ENCODE measurements at places on chromosomes 4 and X.

DNA sequence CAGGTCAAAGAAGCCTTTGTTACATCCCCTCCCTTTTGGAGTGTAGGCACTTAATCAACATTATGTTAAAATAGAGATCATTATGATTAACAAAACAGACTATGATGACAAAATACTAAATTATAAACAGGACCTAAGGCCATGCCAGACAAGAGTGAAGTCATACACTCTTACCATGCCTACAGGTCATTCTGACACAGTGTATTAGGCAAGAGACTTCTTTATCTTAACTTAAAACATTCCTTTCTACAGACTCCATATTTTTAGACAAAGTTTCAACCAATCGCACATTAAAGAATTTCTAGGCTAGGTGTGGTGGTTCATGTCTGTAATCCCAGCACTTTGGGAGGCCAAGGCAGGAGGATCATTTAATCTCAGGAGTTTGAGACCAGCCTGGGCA, 128.6 kb upstream of the SLC34A2 start:
- no peak for DNase-seq

DNA sequence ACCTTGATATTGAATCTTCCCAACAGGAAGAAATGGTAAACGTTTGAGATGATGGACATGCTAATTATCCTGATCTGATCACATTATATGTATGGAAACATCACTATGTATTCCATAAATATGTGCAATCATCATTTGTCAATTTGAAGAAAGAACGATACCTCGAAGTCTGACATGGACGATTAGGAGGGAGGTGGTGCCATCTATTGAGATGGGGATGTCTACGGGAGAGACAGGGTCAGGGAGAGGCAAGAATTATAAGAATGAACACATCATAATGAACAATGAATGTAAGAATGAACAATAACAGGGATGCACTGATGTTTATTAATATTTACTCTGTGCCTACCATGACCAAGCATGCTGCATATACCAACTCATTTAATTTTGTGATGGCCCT, 93.7 kb upstream of the SOD3 start:
- DNase-seq, result no peak

- no peak for DNase-seq
These were observed 17.1 kb downstream of the HERC3 start for GRCh38 chr4:88609387-88609786.

DNA sequence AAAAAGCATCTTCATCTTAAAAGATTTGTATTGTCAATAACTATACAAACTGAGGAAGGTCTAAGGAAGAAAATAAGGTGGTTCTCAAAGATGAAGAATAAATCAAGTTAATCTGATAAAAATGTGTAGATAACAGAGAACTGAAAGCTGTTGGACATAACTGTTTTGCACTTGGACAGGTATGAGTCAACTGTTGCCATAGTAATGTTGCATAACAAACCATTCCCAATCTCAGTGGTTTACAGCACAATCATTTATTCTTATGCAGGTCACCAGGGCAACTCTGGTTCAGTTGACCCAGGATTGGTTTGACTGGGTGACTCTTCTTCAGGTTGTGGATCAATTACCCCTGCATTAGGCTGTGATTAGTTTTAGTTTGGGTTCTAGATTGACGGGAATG, 2197.7 kb downstream of the ARAP2 start:
- DNase-seq, result no peak

GRCh38 chrX:108298165-108298602, 140.0 kb downstream of the COL4A6 start:
- DNase-seq, result no peak

- peak; percentile 38 for DNase-seq
These were observed 739 bp downstream of the LARP1B start for GRCh38 chr4:128061566-128062536.

DNA sequence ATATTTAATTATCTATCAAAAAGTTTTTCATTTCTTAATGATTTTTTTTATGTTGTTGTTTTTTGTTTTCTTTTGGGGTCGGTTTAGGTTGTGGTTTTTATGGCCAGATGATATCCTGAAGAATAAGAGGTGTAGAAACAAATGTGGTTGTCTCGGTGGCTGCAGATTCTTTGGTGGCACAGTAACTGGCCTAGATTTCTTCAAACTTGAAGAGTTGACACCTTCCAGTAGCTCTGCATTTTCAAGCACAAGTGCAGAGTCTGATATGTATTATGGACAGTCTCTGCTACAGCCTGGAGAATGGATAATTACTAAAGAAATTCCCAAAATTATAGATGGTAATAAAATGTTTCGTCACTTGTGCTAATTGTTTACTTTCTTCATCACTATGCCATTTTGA, 82.6 kb downstream of the BLTP1 start:
- no peak for DNase-seq

- no peak for DNase-seq
These were observed 88.9 kb upstream of the RPL34 start for GRCh38 chr4:108531461-108531860.

DNA sequence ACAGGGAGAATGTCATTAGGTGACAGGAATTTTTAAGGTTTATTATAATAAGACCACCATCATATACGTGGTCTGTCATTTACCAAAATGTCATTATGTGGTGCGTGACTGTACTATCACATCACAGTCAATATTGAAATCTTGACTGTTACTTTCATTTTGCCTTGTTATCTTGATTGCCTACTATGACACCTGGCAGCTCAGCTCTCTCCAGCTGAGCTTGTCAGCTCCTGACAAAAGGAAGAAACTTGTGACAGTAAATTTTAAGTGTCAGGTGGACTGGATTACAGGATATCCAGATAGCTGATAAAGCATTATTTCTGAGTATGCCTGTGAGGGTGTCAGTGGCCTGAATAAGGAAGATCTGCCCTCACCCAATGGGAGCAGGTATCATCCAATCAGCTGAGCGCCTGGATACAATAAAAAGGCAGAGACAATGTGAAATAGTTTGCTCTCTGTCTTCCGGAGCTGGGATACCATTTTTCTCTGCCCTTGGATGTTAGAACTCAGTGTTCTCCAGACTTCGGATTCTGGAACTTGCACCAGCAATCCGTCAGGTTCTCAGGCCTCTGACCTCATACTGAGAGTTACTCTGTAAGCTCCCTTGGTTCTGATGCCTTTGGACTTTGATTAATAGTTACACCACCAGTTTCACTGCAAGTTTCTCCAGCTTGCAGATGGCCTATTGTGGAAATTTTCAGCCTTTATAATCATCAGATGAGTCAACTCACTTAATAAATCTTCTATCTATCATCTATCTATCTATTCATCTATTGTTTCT, 1454.7 kb upstream of the IGFBP7 start:
- no peak for DNase-seq

DNA sequence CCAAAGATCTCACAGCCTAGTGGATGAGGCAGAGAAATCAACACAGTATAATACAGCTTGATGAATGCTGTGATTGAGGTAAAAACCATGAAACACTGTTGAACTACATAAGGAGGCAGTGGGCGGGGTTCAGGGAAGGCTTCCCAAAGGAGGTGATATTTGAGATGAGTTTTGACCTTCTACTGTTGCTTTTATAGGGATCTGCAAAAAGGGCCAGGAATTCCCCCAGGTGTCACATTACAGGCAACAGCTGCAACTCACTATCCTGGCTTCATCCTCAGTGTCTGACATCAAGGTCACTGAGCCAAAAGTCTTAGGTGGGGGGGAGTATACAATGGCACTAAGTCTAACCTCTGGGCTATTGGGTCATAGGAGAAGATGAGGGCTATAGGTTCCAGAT, 185.7 kb upstream of the NRK start:
- DNase-seq, result no peak

- no peak for DNase-seq
These were observed 5.5 kb upstream of the ASMT start for GRCh38 chrX:1609311-1609710.

GRCh38 chrX:119118780-119119395, 8.7 kb downstream of the KIAA1210 start:
- no peak for DNase-seq

DNA sequence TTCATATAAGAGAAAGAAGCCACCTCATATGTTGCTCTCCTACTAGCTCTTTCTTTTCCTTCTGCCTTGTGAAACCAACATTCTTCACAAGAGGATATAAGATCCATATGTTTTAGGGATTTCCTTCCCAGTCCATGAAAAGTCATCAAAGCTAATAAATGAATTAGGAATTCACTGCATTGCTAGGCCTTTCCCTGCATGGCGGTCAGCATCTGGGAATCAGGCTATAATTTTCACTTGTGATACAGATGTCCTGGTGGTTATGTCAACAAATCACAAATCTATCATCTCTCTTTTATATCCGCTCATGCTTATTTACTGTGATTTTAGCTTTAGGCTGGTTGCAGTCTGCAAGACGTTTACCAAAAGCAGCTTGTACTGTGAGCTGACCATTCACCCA, 510.0 kb downstream of the NLGN4X start:
- DNase-seq, result no peak

- no peak for DNase-seq
These were observed 64.8 kb upstream of the RBPJ start for GRCh38 chr4:26255989-26256388.

DNA sequence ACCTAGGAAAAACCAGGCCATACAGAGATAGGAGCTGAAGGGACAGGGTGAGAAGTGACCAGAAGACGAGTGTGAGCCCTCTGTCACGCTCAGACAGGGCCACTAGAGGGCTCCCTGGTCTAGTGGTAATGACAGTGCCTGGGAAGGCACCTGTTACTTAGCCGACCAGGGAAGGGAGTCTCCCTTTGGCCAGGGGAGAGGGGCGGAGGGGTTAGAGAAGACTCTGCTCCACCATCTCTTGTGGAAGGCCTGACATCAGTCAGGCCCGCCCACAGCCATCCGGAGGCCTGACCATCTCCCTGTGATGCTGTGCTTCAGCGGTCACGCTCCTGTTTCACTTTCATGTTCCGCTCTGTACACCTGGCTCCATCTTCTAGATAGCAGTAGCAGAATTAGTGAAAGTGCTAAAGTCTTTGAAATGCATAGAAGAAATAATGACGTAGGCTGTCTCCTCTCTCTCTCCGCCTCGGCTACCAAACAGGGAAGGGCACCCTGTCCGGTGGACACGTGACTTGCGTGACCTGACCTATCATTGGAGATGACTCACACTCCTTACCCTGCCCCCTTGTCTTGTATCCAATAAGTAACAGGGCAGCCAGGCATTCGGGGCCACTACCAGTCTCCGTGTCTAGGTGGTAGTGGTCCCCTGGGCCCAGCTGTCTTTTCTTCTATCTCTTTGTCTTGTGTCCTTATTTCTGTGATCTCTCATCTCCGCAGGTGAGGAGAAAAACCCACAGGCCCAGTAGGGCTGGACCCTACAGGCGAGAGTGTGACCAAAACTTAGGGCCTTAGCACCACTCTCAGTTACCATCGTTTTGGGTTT, 26.7 kb downstream of the HTT-AS start:
- DNase-seq, result peak; percentile 41

DNA sequence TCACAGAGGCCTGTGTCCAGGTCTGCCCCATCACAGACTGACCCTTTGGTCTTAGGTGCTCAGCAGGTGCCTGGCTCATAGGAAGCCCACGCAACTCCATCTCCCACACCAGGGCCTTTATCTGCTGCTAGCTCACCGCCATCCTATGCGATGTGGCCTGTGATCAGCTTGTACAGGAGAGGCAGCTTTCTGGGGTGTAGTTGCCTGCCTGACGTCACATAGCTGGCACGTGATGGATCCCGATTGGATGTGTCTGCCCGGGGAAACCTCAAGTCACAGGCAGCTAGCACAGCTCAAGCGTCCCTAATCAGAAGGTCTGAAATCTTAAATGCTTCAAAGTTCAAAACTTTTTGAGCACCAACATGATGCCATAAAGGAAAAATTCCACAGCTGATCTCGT, 41.2 kb upstream of the CLDN34 start:
- DNase-seq, result no peak

- no peak for DNase-seq
These were observed 294.2 kb downstream of the GRIA2 start for GRCh38 chr4:157514711-157515110.

GRCh38 chr4:43339435-43339834, 446.9 kb downstream of the GRXCR1 start:
- DNase-seq, result no peak

- DNase-seq, result no peak
These were observed 583.8 kb upstream of the GALNT7 start for GRCh38 chr4:172584816-172585215.

- no peak for DNase-seq
These were observed 157.9 kb upstream of the DKK2 start for GRCh38 chr4:107194005-107194404.

- peak; percentile 96 for DNase-seq
These were observed 104.7 kb upstream of the NOCT start for GRCh38 chr4:138910914-138911336.

DNA sequence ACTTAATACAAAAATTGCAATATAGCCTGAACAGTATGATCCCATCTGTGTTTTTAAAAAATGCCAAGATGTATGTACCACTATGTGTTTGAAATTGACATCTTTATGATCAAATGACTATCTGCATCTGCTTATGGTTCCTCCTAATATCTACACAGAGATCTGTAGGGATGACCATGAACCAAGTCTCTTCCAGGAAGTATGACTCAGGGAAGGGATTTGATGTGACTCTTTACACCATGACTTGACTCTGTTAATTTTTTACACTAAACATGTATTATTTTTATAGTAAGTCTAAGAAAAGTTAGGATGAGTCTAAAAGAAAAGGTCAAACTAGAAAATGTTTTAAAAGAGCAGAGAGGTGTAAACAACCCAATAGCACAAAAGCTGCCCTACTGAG, 164.0 kb downstream of the SH3KBP1 start:
- no peak for DNase-seq

GRCh38 chr4:11005300-11005699, 320.7 kb upstream of the CLNK start:
- no peak for DNase-seq

DNA sequence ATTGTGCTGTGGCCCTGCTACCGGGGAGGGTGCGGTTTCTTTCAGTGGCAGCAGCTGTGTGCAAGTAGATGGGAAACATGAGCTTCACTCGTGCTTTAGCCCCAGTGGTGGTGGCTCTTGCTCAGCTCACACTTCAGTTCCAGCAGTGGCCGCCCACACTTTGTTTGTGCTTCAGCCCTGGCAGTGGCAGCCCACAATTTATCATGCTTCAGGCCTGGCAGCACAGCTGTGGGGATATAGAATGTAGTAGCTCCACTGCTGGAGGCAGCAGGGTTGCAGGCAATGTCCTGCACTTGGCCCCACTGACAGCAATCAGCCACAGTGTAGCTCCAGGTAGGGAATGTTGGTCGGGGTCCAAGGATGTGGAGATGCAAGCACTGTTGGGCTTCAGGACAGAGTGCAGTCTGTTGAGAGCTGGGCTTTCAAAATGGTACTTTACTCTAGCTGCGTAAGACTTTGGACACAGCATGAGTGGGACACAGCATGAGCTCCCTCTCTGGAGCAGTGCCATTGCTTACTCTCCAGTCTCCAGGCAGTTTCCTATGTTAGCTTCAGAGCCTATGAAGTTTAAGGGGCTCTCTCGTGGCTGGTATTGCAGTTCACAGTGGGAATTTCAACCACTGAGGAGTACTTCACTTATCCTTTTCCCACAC, 413.1 kb downstream of the PDGFC start:
- DNase-seq, result no peak

- DNase-seq, result no peak
These were observed 4.5 kb downstream of the VEGFC start for GRCh38 chr4:176788248-176788647.

GRCh38 chrX:134929808-134930207, 61.0 kb upstream of the SMIM10 start:
- no peak for DNase-seq

- no peak for DNase-seq
These were observed 8.3 kb downstream of the SLBP start for GRCh38 chr4:1703867-1704266.

- DNase-seq, result no peak
These were observed 87.7 kb upstream of the SHISA3 start for GRCh38 chr4:42309361-42310260.

Measured in NCI-H2029 treated with DMSO at 0.1 percent for 48 hours (cell line).